Ascending aorta (tissue), 2 donors: ENCODE measurements at places on chromosomes 16 and 17.

- peak; percentile 79 for DNase-seq
- H3K4me1 ChIP-seq: peaks cover 17% of the 10 kb centered on the region
- no peaks in the 10 kb centered on the region for H3K27me3 ChIP-seq
- H3K4me3 ChIP-seq: peak overlapping the region; percentile 64
Observed at GRCh38 chr17:2023692-2024571, 1.2 kb downstream of the RTN4RL1 start.

- no peaks in the 10 kb centered on the region for H3K36me3 ChIP-seq
- peak overlapping the region; percentile 97 for H3K27ac ChIP-seq
- peaks cover 45% of the 10 kb centered on the region for H3K4me1 ChIP-seq
- H3K27me3 ChIP-seq: no peaks in the 10 kb centered on the region
- DNase-seq: no peak
Observed at GRCh38 chr17:40110026-40110845, 9.8 kb upstream of the NR1D1 start.

DNA sequence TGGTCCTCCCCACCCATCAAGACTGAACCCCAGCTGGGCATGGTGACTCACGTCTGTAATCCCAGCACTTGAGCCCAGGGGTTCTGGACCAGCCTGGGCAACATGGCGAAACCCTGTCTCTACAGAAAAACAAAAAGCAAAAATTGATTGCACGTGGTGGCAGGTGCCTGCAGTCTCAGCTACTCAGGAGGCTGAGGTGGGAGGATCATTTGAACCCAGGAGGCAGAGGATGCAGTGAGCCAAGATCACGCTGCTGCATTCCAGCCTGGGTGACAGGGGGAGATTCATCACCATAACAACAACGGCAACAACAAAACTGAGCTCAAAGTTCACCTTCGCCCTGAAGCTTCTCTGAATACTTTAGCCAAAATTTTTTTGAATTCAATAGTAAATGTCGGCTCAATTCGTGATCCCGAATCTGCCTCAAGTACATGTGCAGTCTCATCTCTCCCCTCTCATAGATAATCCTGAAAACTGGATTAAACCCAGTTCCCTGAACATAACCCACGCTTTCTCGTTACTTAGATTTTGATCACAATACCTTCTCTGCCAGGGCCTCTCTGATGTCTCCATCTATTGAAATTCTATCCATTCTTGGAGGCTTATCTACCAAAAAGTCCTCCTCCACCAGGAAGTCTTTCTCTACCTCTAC is 13.5 kb upstream of the MYH10 start:
- DNase-seq: no peak
- H3K27ac ChIP-seq: no peak overlapping the region
- no peaks in the 10 kb centered on the region for H3K36me3 ChIP-seq
- peaks cover 19% of the 10 kb centered on the region for H3K4me1 ChIP-seq

GRCh38 chr17:65750166-65750565 is 188.7 kb upstream of the AXIN2 start:
- no peak overlapping the region for H3K27ac ChIP-seq
- DNase-seq: no peak
- H3K36me3 ChIP-seq: no peaks in the 10 kb centered on the region
- H3K4me3 ChIP-seq: no peak overlapping the region
- no peaks in the 10 kb centered on the region for H3K27me3 ChIP-seq

GRCh38 chr16:86740906-86741799 is 162.8 kb downstream of the FOXL1 start:
- H3K36me3 ChIP-seq: peaks cover 3% of the 10 kb centered on the region
- DNase-seq: peak; percentile 93
- peak overlapping the region; percentile 46 for H3K4me3 ChIP-seq
- H3K27ac ChIP-seq: peak overlapping the region; percentile 94
- peaks cover 16% of the 10 kb centered on the region for H3K4me1 ChIP-seq

GRCh38 chr16:72798264-72798663 is 249.7 kb downstream of the ZFHX3 start:
- DNase-seq: no peak
- H3K36me3 ChIP-seq: peaks cover 59% of the 10 kb centered on the region
- H3K27ac ChIP-seq: no peak overlapping the region
- no peaks in the 10 kb centered on the region for H3K4me1 ChIP-seq

GRCh38 chr17:60704170-60704569 is 26.5 kb downstream of the BCAS3 start:
- no peak for DNase-seq
- peaks cover 19% of the 10 kb centered on the region for H3K36me3 ChIP-seq
- H3K4me1 ChIP-seq: no peaks in the 10 kb centered on the region

- H3K27me3 ChIP-seq: no peaks in the 10 kb centered on the region
- no peaks in the 10 kb centered on the region for H3K4me1 ChIP-seq
- H3K4me3 ChIP-seq: peak overlapping the region; percentile 23
- H3K36me3 ChIP-seq: no peaks in the 10 kb centered on the region
Observed at GRCh38 chr17:9266697-9267117, 245.4 kb downstream of the NTN1 start.

- DNase-seq: no peak
- no peaks in the 10 kb centered on the region for H3K27me3 ChIP-seq
Observed at GRCh38 chr17:81863833-81864768, 3.8 kb upstream of the P4HB start.

DNA sequence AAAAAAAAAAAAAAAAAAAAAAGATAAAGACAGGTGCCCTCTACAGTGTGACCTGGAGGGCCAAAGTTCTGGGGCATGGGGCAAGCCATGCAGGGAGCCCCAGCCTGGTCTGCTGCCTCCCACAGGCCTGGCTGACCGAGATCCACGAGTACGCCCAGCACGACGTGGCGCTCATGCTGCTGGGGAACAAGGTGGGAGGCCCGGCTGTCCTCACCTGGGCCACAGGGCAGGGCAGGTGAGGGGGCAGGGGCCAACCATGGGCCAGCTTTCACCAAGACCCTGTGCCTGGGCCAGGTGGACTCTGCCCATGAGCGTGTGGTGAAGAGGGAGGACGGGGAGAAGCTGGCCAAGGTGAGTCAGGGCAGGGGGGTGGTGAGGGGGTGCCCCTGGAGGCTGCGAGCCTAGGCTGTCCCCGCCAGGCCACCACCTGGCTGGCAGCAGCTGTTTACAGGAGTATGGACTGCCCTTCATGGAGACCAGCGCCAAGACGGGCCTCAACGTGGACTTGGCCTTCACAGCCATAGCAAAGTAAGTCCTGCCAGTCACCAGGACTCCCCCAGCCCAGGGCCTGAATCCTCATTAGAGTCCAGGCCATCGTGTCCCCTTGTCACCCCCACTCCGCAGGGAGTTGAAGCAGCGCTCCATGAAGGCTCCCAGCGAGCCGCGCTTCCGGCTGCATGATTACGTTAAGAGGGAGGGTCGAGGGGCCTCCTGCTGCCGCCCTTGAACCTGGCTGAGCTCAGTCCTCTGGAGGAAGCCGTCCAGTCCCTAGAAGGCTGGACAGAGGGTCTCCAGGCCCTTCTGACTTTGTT is 2.7 kb upstream of the TRAF7 start:
- peaks cover 6% of the 10 kb centered on the region for H3K36me3 ChIP-seq
- peak overlapping the region; percentile 80 for H3K4me3 ChIP-seq
- H3K4me1 ChIP-seq: peaks cover 31% of the 10 kb centered on the region
- peak overlapping the region; percentile 47 for H3K27ac ChIP-seq
- DNase-seq: no peak

DNA sequence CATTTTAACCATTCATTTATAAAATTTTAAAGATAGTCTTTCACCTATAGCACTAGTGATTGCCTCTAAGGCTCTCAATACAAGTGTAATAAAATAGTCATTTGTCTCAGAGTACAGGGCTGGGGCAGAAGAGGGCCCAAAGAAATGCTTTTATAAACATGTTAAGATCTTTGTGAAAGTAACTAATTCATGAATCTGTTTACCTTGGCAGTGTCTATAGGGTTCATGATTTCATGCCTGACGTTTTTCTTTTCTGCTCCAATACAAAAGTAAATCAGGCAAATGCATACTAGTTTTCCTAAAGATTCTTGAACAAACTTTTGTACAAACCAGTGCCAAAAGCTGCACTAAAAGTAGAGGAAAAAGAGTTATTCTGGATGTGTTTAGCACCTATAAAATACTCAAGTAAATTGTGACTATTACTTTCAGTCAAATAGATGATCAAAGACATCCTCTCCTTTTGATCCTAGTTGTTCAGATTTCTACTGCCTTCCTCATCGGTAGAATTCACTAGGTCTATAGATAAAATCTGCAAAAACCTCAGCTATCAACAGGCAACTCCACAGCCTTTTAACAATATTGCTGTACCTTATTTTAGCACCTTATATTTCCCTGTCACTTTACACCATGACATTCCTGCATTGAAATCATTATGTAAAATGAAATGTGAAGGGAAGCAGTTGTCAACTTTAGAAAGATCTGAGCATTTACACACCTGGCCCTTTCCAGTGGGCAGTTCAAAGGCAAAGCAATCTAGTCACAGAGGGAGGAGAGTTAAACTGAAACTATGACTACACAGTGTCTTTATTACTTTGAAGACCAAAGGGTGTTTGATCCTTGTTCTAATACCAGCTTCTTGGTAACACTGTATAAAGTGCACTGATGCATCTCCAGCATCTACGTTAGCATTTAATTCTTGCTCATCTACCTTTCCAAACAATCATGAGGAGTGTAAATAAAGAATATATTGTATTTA is 100.0 kb upstream of the MED13 start:
- no peaks in the 10 kb centered on the region for H3K27me3 ChIP-seq
- no peak overlapping the region for H3K4me3 ChIP-seq
- no peak overlapping the region for H3K27ac ChIP-seq

- H3K4me3 ChIP-seq: no peak overlapping the region
- DNase-seq: no peak
- no peaks in the 10 kb centered on the region for H3K36me3 ChIP-seq
- H3K4me1 ChIP-seq: no peaks in the 10 kb centered on the region
Observed at GRCh38 chr17:56350592-56350991, 197.3 kb downstream of the ANKFN1 start.

GRCh38 chr17:73949903-73950592 is 253.4 kb upstream of the RPL38 start:
- no peak overlapping the region for H3K27ac ChIP-seq
- no peaks in the 10 kb centered on the region for H3K36me3 ChIP-seq
- peaks cover 12% of the 10 kb centered on the region for H3K27me3 ChIP-seq
- no peaks in the 10 kb centered on the region for H3K4me1 ChIP-seq
- no peak overlapping the region for H3K4me3 ChIP-seq

- DNase-seq: no peak
- no peaks in the 10 kb centered on the region for H3K36me3 ChIP-seq
- no peaks in the 10 kb centered on the region for H3K27me3 ChIP-seq
- no peak overlapping the region for H3K27ac ChIP-seq
- H3K4me1 ChIP-seq: no peaks in the 10 kb centered on the region
Observed at GRCh38 chr16:62816971-62817519, 780.8 kb upstream of the CDH8 start.

DNA sequence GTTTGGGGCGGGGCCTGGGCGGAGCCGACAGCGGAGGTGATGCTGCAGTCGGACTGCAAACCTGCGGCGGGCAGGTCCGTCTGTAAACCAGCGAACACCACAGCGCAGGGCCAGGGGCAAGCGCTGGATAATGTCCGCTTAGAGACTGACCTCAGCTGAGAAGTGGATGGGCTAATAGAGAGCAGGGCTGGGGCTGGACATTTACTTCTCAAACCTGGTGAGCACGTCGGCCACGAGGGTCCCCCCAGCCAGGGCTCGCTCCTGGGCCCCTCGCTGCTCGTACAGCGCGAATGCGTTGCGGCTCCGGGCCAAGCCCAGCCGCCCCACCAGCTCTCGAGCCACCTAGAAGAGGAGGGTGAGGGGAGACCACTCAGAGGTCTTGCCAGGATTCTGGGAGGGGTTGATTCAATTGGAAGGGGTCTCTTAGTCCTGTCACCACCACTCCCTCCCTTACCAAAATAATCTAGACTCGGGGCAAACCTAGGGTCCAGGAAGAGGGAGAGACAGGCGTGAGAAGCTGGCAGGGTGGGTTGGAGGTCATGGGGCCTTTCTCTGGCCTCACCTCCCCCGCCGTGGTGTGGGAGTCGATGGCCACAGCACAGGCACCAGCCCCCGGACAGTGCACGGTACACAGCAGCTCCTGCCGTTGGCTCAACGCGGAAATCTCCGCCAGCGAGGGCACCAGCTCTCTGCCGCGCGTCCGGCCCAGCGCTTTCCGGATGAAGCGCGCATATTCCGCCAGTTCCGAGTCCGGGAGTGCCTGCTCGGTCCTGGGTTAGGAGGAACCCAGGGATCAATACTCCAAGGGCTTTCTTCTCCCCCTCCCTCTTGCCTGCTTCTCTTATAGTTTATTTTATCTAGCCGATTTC is 5.8 kb downstream of the PLEKHH3 start:
- H3K36me3 ChIP-seq: peaks cover 51% of the 10 kb centered on the region
- no peak for DNase-seq
- peak overlapping the region; percentile 19 for H3K27ac ChIP-seq
- no peaks in the 10 kb centered on the region for H3K27me3 ChIP-seq
- H3K4me1 ChIP-seq: peaks cover 15% of the 10 kb centered on the region

GRCh38 chr16:70395345-70395901 is 43.5 kb downstream of the ST3GAL2 start:
- peaks cover 40% of the 10 kb centered on the region for H3K36me3 ChIP-seq
- H3K27me3 ChIP-seq: no peaks in the 10 kb centered on the region
- DNase-seq: no peak
- H3K27ac ChIP-seq: no peak overlapping the region
- H3K4me1 ChIP-seq: no peaks in the 10 kb centered on the region

GRCh38 chr16:62034231-62035114 is 1.8 kb downstream of the CDH8 start:
- H3K27ac ChIP-seq: no peak overlapping the region
- no peaks in the 10 kb centered on the region for H3K36me3 ChIP-seq
- DNase-seq: no peak
- H3K27me3 ChIP-seq: no peaks in the 10 kb centered on the region

DNA sequence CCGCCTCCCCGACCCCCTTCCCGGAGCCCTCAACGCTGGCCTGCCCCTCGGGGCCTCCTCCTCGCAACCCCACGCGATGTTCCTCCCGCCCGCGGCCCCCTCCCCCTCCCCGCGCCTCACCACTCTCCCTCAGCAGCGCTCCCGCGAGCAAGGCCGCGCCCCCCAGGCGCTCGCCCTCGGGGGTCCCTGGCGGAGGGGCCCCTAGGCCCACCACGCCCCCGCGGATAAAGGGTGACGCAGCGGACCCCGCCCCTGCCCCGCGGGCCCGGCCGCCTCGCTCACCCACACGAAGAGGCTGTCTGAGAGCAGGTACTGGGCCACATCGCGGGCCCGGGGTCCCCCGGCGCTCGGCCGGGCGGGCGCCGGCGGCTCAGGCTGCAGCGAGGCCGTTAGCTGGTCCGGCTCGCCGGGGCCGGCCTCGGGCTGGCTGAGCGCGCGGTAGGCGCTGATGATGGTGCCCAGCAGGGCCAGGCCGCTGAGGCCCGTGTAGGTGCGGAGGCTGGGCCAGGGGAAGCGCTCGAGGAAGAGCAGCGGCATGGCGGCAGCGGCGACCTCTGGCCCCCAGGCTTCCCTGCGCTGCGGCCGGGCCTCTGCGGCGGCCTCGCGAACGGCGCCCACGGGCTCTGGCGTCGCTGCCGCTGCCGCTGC is 430 bp downstream of the AMFR start:
- H3K27ac ChIP-seq: peak overlapping the region; percentile 97
- H3K27me3 ChIP-seq: no peaks in the 10 kb centered on the region
- peak overlapping the region; percentile 99 for H3K4me3 ChIP-seq
- peaks cover 22% of the 10 kb centered on the region for H3K4me1 ChIP-seq

- H3K4me1 ChIP-seq: peaks cover 4% of the 10 kb centered on the region
- H3K27me3 ChIP-seq: no peaks in the 10 kb centered on the region
- H3K27ac ChIP-seq: no peak overlapping the region
- no peak overlapping the region for H3K4me3 ChIP-seq
Observed at GRCh38 chr17:47698749-47699535, 5.0 kb downstream of the TBKBP1 start.
